Spleen (tissue), 13 donors: ENCODE measurements at places on chromosomes 12 and 14. TPM values are rescaled to one million over a fixed set of nuclear protein-coding genes. Genes with fewer than 3 reads are reported as not detected.

The KIF21A gene
- total RNA-seq, result 17.6 TPM

The FAM186B gene
- 0.42 TPM for total RNA-seq

The KRT73 gene
- total RNA-seq, result 0.13 TPM

The RHOJ gene
- total RNA-seq, result 26.3 TPM

The LHX5 gene
- total RNA-seq, result not detected

The ESPL1 gene
- 2.3 TPM for total RNA-seq

The CLEC4E gene
- total RNA-seq, result 15.9 TPM

The ETFBKMT gene
- total RNA-seq, result 4.9 TPM

The HNF1A gene
- total RNA-seq, result not detected

The HRK gene
- total RNA-seq, result not detected

The RERG gene
- total RNA-seq, result 32.9 TPM

The DHRS4 gene
- total RNA-seq, result 20.9 TPM

GRCh38 chr14:38404100-38404541 is 148.2 kb upstream of the CLEC14A start:
- no peak for DNase-seq

DNA sequence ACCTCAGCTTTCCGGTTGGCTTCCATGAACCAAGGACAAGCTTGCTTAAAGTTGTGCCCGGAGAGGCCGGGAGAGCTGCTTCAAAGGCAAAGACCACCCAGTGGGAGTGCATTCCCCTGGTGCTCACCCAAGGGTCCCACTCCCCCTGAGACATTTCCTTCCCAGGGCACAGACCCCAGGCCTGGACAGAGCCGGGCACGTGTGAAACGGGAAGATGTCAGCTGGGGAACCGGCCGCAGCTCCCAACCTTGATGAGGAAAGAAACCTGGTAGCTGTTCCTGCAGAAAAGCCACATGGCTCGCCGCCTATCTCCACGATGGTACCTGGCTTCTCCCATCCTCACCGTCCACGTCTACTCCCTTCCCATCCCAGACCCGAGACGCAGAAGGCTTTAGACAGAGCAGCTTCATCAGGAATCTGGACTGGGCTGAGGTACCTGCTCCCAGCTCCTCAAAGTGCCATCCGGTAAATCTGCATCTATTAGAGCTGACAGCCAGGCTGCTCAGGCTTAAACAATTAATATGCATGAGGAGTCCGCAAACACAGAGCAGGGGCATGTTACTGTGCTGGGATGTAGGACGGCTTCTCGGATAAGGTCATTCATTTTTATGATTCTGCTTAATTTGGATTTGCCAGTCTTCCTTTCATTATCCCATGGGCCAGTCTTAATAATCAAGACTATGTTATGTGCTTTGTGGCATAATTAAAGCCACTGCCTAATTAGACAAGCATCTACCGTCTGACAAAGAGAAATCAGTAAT is 53.1 kb downstream of the GALNT9 start:
- no peak for DNase-seq

- no peak for DNase-seq
Observed at GRCh38 chr12:95443459-95443858, 30.5 kb upstream of the METAP2 start.

GRCh38 chr12:130117701-130118100 is 44.6 kb upstream of the FZD10 start:
- DNase-seq, result no peak

- no peak for DNase-seq
Observed at GRCh38 chr12:26080911-26081310, 43.9 kb downstream of the BHLHE41 start.

DNA sequence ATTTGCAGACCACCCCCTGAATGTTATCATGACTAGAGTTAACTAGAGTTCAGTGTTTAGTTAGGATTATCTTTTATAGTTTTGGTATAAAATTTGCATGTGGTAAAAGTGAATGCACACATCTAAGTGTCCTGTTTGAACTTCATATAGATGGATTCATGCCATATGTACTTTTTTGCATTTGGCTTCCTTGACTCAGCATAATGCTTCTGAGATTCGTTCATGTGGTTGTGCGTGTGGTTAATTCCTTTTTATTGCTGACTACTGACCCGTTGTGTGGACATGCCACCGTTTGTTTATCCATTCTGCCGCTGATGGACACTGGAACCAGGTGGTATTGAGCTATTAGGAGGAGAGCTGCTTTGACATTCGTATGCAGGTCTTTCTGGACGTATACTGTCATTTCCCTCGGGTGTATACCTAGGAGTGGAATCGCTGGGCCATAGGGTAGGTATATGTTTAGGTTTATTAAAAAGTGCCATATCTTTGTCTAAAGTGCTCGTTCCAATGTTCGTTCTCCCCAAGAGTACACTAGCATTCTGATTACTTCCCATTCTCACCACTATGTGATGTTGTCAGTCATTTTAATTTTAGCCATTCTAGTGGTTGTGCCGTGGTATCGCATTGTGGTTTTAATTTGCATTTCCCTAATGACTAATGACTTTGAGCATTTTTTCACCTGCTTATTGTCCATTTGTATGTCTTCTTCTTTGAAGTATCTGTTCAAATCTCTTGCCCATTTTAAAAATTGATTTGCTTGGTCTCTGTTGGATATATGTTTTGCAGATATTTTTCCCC is 37.7 kb downstream of the RIN3 start:
- no peak for DNase-seq

DNA sequence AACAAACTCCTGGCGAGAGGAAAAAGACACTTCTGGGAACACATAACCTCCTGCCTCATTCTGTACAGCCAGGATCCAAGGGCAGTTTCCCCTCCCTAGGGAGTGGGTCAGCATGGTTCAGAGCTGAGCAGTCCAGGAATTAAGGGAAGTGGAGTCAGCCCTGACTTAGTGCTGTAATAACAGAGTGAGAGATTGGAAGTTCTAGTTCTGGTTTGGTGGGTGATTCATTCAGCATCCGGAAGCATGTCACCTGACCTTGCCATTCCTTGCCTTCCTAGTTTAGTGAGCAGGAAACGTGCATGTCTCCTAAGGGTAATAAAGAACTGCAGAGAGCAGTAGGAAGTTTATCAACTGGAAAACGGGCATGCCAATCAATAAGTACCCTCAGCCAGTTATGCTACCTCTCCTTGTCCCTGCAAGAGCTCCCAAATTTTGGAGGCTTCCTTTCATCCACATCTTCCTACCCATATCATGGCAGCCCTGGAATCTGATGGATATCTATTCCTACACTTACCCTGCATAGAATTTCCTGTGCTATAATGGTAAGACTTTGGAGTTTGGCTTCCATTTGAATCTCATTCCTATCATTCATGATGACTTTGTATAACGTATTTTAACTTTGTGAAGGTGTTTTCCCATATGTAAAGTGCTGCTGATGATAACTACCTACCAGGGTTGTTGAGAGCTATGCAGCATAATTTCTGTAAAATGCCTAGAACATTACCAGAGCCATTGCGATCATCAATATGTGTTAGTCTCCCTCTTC is 28.5 kb upstream of the MAGOHB start:
- DNase-seq, result no peak

DNA sequence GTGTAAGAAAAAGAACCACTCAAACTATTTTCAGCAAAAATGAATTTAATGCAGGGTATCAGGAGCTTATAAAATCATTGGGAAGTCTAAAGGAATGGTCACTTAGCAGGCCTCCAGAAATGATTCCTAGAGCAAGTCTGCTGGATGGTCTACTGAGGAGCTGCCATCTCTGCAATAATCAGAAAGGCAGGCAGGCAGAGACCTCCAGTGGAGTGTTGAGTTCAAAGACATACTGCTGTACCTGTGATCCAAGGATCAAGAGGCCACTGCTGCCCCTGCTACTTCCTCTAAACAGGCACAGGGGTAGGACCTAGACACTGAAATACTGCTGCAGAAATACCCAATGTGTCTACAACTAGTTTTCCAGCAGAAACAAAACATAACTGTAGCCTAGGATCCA is 14.5 kb upstream of the KICS2 start:
- no peak for DNase-seq

DNA sequence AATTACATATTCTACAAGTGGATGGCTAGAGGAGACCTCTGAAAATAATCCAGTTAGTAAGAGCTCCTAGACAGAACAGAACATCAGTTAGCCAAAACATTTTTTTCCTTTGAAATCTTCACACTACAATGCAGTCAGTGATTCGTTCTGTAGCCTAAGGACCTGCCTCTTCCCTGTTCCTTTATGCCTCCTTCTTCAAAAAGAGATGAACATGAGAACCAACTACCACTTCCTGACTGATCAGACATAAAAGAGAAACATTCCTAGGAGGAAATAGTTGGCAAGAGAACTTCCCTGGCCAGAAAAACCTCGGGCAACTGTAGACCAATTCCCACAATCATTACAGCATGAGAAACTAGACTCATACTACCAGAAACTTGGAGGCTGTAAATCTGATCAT is 29.4 kb downstream of the ITPR2 start:
- no peak for DNase-seq

GRCh38 chr12:4119157-4119761 is 154.3 kb upstream of the CCND2 start:
- DNase-seq, result no peak

DNA sequence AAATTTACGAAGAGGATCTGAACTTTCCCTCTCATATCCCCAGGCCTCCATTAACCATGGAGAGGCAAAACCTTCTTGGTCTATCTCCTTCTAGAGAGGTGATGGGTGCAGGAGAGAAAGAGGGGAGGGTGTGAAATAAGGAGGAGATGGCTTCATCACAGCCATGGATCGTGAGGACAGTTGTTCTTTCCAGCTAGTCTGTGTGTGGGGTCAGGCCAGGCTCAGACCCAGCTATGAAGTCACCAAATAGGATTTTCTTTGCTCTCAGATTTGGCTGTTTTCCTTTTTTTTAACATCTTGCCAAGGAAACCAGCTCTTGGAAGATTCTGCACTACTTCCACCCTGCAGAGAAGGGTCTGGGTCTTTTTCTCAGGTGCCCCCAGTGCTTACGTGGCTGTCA is 64.9 kb upstream of the FAM181A start:
- no peak for DNase-seq

GRCh38 chr12:95141310-95141709 is 67.9 kb upstream of the NR2C1 start:
- no peak for DNase-seq

- DNase-seq, result no peak
Observed at GRCh38 chr14:106848330-106849121, 1322.1 kb downstream of the TMEM121 start.

- no peak for DNase-seq
Observed at GRCh38 chr12:47634127-47634526, 71.7 kb downstream of the RPAP3 start.

GRCh38 chr14:60989599-60989998 is 8.6 kb downstream of the SLC38A6 start:
- no peak for DNase-seq

DNA sequence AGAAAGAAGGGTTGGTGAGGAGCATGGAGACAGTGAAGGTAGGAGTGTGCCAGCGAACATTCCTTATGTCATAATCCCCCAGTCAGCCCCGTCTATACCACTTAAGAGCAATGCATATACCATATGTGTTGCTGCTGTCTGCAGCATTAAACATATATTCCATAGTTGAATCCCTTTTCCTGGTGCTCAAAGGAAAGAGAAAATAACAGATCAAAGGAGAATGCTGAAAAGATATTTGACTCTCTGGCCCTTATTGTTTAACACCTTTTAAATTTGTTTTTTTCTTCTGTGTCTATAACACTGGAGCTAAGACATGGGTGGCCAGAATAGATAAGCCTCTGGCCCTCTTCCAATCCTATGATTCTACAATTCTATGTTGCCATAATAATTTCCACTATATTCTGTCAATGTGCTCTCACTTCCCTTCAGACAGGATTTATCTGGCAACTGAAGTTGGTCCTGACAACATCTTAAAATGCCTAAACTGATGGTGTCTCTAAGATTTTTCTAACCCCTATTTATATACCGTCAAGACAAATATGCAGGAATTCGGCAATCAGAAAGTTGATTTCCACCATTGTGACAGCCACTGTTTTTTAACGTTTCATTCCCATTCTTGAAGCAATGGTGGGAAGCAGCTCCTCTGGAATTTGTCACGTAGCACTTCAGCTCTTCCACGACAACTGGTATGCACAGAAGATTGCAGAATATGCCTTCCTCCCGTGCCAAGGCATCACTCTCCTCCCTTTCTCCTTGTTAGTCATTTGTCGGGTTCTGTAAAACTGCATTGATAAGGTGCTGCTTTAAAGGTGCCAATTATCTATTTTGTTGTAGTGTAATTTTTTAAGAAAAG is 204.7 kb downstream of the BCAT1 start:
- no peak for DNase-seq

GRCh38 chr14:102280376-102280962 is 24.5 kb downstream of the MOK start:
- no peak for DNase-seq

DNA sequence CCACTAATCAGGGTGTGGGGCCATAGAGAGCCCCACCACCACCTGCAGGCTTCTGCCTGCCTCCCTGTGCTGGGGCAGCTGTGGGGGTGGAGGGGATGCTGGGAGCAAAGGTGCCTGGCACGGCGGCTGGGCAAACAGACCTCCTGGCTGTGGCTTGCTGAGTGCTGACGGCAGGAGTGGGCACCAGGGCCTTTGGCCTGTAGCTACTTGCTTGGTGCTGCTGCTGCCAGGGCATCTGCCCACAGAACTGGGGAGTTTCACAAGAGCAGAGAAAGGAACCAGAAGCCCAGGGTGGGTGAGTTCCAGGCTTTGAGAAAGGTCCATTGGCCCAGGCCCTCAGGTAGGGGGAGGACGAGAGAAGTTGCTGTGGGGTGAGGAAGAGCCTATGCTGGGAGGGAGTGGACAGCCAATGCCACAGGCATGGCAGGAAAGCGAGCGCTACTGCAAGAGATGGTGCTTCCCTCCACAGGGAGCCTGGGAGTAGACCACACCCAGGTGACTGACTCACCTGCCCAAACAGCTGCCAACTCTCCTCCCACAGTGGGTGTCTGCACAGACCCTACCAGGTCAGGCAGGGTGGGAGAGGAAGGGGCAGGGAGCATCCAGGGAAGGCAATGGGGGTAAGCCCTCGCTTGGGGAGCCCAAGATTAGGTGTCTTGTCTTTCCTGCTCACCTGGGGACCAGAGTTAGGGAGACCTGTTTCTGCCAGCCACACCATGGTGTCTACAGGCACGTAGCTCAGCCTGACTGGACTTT is 39.0 kb upstream of the HDAC7 start:
- DNase-seq, result no peak

GRCh38 chr12:10393291-10393690 is 3.5 kb upstream of the KLRK1 start:
- no peak for DNase-seq

DNA sequence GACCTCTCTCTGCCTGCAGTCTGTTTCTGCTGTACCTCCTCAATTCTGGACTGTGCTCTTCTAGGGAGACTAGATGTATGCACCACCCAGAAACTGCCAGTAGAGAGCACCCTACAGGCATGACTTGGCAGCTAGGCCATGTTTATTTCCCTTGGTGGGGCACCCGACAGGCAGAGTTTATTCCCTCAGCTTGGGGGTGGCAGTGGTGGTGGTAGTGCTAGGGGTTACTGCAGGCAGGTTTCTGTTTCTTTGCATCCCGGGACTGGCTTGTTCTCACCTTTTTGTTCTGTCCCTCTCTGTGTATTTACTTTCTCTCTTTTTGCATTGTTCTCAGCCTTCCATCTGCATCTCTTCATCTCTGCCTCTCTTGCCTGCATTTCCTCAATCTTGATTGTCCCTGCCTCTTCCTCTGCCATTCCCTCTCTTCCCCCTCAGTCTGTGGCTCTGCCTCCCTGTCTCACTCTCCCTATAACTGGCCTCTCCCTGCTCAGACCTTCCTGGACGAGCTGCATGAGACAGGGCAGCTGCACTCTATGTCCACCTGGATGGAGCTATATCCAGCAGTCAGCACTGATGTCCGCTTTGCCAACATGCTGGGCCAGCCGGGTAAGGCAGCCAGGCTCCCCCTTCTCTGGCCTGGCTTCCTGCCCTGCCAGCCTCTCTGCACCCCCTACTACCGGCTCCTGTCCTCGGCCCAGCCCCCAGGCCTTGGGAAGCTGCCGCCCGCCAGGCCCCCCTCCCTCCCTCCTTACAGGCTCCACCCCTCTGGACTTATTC is 13.8 kb downstream of the PRPF40B start:
- no peak for DNase-seq
